ENCODE measurements at places on chromosomes 2 and 18. TPM values are rescaled to one million over a fixed set of nuclear protein-coding genes. Genes with fewer than 3 reads are reported as not detected.

MOGAT1 gene
- total RNA-seq: not detected

CD207 gene
- total RNA-seq: not detected

NIF3L1 gene
- total RNA-seq: 22.9 TPM

AGXT gene
- total RNA-seq: not detected

CXCR1 gene
- total RNA-seq: not detected

PSD4 gene
- total RNA-seq: 4.7 TPM

TMEM37 gene
- total RNA-seq: 1.3 TPM

POTEJ gene
- not detected for total RNA-seq

LPIN1 gene
- total RNA-seq: 69.6 TPM

ACVR1C gene
- total RNA-seq: under 0.01 TPM

TGFBRAP1 gene
- total RNA-seq: 29.4 TPM

ZBTB7C gene
- not detected for total RNA-seq

ANKRD30B gene
- 1.9 TPM for total RNA-seq

RGPD5 gene
- total RNA-seq: 42.3 TPM

TXNDC2 gene
- total RNA-seq: not detected

SCTR gene
- total RNA-seq: not detected

NR4A2 gene
- not detected for total RNA-seq

ZNF521 gene
- 11.3 TPM for total RNA-seq

TMEM182 gene
- total RNA-seq: 1.3 TPM

All from fibroblast of villous mesenchyme (primary cell).